ENCODE measurements at places on chromosomes 11 and 22.
A peak's percentile ranks its signal among the peaks of the same experiment; 100 is the strongest.

- no peak for DNase-seq
These were observed 8.0 kb downstream of the SYT12 start for GRCh38 chr11:67030976-67031375.

- no peak for DNase-seq
These were observed 124.4 kb upstream of the PGR start for GRCh38 chr11:101254037-101254436.

DNA sequence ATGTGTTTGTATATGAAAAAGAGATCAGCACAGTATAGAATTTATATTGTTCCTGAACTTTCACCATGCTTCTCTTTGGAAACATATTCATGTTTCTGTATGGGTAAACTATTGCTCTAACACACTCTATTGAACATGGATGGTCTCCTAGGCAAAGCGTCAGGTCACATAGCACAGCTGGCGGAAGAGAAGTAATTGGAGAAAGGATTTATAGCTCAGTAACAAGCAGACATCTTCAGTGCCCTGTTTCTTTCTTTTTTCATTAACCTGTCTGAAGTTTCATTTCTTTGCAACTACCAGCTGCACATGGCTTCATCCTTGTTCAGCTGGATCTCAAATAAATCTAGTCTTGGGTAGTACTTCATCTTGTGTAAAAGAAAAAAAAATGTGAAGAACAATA is 84.4 kb upstream of the TRPC6 start:
- peak; percentile 6 for DNase-seq

DNA sequence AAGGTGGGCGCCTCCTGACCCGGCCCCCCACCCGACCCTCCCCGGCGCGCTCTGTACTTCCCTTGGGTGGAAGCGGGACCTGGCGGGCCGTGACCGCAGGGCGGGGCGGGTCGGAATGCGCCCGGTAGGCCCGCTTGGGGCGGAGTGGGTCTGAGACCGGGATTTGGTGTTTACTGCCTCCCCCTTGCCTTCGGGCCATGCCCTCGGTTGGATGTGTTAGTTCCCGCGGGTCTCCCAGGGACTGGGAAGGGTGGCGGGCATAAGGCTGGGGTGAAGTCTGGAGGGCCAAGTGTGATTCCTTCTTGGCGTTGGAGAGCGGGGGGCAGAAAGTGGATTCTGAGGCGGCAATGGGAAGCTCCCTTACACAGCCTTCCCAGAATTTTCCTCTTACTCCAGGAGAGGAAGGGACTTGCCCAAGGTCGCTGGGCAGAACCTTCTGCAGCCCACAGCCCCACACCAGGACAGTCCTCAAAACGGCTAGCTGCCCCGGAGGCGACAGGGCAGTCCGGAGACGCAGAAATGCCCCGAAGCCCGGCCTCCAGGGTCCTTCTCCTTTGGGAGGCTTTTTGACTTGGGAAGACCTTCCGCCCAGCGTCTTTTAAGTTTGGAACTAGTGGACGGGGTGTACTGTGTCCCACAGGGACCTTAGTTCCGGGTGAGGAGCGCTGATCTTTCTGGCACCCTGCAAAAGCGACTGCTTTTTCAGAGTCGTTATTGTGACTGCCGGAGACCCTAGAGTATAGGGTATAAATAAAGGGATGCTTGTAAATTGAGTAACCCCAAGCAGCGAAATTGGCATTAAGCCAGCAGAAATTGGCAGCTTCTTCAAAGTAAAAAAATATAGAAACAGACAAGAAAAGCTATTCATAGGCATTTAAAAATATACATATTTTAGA is 647 bp downstream of the SWAP70 start:
- peak; percentile 59 for DNase-seq

DNA sequence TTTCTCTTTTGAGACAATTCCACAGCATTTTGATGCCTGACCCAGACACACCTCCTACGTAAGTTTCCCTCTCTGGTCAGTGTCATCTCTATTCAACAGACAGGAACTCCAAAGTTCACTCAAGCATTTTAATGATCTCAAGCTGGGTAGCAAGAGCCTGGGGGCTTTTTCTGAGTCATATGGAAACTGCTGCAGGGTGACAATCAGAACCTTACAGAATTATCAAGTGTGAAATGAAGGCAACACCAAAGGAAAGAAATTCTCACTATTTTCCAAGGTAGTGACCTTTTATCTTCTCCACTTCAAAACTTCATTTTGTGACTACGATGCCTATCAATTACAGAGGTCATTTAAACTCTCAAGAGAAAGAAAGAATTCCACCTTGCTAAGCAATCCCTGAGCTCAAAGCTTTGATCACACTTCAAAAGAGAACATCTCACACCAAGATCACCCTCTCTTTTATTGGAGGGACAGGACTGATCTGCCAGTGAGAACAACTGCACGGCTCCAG is 229.0 kb upstream of the ZC3H12C start:
- DNase-seq = no peak

GRCh38 chr11:121282386-121282785 is 10.2 kb upstream of the SC5D start:
- DNase-seq = no peak

DNA sequence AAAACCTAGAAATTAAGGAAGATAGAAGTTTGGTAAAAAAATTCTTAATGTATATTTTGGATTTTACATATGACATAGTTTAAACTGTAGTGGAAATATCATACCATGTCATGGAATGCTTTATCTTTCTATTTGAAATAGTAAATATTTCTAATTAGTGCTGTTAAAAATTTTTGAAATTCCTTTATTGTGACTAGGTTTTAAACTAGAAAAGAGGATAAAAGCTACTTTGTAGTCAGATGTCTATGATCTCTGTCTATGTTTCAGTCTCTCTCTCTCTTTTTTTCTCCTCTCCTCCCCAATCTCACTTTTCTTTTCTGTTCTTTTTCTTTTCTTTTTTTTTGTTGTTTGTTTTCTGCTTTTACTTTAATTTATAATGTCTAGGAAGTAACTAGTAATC is 226.2 kb downstream of the TMEM135 start:
- no peak for DNase-seq

- DNase-seq = no peak
These were observed 13.3 kb downstream of the NNMT start for GRCh38 chr11:114309517-114309916.

- DNase-seq = no peak
These were observed 231.7 kb upstream of the NARS2 start for GRCh38 chr11:78806214-78807004.

GRCh38 chr11:36123336-36124101 is 165.7 kb downstream of the COMMD9 start:
- peak; percentile 93 for DNase-seq

DNA sequence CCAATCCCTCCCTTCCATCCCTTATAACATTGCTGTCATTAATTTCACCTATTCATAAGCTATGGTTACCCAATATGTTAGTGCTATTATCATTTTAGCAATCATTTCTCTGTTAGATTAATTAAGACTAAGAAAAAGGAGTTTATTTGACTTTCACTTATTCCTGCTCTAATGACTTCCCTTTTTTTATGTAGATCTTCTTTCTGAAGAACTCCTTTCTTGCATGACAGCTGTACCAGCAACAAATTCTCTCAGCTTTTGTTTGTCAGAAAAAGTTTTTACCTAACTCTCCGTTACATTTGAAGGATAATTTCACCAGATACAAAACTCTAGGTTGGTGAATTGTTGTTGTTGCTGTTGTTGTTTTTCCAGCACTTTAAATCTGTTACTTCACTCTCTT is 28.6 kb upstream of the OR8B8 start:
- no peak for DNase-seq

- DNase-seq = no peak
These were observed 339.4 kb downstream of the CADM1 start for GRCh38 chr11:115164774-115165173.

DNA sequence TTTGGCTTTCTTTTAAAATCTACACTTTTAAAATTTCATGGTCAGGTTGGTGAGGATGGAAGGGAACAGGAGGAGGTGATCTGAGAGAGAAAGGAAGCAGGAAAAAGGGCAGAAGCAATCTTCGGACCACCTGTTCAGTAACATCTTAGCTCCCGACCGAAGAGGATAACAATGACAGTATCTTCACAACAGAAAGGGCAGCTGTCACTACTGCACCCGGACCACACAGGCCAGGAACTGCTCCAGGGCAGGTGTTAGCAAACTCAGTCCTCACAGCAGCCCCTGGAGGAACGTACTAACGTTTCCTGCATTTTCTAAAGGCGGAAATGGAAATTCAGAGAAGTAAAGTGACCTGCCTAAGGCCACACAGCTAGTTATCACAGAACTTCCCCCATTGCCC is 16.8 kb downstream of the PTPN5 start:
- DNase-seq = no peak

DNA sequence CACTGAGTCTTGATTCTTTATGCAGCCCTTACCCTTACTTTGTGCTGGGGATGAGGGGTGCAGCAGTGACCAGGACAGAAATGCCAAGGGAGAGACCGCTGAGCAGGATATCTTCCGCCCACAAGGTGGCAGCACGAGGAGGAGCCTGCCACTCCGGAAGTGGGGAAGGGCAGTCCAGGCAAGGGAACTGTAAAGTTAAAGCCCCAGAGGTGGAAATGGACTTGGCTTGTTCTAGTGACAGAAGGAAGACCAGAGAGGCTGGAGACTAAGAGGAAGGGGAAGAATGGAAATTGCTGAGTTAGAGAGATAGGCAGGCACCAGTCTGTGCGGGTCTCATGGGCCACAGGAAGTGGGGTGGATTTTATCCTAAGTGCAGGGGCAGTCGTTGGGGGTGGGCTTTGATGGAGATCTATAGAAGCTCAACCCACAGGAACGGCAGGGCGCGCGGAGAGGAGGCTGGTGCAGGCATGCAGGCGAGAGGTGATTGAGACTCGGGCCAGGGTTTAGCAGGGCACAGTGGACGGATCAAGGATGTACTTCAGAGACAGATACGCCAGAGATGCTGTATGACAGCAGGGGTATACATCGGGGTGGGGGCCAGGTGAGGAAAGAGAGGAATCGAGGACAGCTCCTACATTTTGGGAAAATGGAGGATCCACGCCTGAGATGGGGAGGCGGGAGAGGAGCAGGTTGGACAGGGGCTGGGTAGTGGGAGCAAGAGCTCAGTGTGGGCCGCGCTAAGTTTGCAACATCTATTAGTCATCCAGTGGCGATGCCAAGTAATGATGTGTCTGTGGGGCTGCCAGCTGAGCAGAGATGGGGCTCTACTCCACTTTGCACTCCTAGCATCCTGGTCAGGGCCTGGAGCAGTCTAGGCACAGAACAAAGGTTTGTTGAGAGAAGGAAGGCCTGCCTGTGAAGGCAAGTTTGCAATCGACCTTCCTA is 3.3 kb upstream of the GRK2 start:
- peak; percentile 87 for DNase-seq

DNA sequence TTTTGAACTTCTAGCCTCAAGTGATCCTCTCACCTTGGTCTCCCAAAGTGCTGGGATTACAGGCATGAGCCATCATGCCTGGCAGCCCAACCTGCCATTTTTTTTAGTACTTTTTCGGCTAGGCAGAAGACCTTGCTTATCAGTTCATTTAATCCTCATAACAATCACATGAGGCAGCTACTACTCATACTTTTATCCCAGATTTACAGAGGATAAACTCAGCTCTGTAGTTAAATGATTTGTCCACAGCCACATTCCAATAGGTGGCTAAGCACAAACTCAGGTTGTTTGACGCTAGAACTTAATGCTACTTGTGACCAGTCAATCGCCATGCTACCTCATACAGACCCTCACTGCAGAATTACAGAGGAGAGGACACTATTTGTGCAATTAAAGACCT is 28.1 kb downstream of the SBF2 start:
- no peak for DNase-seq

DNA sequence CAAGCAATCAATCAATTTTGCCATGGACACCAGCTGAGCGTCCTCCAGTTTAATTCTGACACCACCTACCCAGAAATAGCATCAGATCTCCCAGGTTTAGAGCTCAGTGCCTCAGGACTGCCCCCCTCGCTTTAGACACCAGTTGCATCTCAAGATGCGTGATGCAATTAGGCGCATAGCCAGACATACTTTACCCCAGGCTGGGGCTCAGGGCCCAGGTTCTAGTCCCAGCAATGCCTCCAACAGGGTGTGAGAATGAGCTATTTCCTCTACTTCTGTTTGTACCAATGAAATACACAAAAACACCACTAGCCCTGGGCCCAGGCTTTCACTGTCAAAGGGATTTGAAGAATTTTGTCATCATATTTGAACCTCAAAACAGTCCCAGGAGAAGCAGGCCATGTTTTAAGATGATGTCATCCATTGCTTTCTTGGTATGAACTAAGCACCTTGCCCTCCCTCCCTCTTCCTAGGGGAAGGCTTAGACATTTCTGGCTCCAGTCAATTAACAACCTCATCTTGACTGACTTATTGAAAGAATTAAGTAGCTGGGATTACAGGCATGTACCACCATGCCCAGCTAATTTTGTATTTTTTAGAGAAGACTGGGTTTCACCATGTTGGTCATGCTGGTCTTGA is 61.5 kb upstream of the INCENP start:
- DNase-seq = peak; percentile 10

- no peak for DNase-seq
These were observed 4.0 kb downstream of the MMP10 start for GRCh38 chr11:102776454-102776853.

DNA sequence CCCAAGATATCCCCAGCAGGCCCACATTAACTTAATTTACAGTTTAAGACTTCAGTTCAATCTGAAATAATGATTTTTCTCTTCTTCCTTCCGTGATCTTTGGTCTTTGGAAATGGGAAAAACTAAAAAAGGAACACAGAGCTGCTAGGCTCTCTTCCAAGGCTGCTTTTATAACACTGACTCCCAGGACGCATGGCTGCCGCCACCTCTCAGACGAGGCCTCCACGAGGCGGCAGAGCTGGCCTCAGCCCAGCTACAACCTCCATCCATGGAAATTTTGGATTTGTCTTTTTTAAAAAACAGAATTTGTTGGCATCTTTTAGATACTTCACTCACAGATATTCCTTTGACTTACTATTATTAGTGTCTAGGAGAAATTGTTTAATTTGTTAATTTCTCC is 385.5 kb upstream of the SYN3 start:
- DNase-seq = no peak

- DNase-seq = no peak
These were observed 6.5 kb upstream of the IL10RA start for GRCh38 chr11:117979481-117980211.

- DNase-seq = no peak
These were observed 58.6 kb downstream of the UVRAG start for GRCh38 chr11:75873417-75874221.

DNA sequence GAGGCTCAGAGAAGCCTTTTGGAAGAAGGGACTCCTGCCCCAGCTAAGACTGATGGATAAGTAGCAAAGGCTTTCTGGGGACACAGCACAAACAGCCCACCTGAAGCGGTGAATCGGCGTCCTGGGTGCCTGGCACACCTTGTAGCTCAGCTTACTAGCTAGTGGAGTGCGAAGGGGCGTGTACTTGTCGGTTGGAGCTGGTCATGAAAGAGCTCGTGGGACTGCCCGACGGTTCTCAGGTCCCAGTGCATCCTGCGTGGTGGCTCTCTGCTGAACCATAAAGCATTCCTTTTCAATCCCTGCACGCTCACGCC is 690 bp upstream of the UVRAG start:
- DNase-seq = no peak
